ENCODE measurements at places on chromosomes 2 and 18.

- no peak for DNase-seq
Measured at GRCh38 chr2:15181092-15181745, 379.9 kb downstream of the NBAS start.

- DNase-seq, result no peak
Measured at GRCh38 chr2:149885946-149886345, 298.4 kb upstream of the MMADHC start.

GRCh38 chr2:35114765-35115164 lies 1240.8 kb upstream of the CRIM1 start:
- no peak for DNase-seq

GRCh38 chr2:163778045-163778781 lies 42.4 kb upstream of the FIGN start:
- DNase-seq, result no peak

GRCh38 chr2:23590241-23590869 lies 205.4 kb downstream of the KLHL29 start:
- DNase-seq, result no peak

DNA sequence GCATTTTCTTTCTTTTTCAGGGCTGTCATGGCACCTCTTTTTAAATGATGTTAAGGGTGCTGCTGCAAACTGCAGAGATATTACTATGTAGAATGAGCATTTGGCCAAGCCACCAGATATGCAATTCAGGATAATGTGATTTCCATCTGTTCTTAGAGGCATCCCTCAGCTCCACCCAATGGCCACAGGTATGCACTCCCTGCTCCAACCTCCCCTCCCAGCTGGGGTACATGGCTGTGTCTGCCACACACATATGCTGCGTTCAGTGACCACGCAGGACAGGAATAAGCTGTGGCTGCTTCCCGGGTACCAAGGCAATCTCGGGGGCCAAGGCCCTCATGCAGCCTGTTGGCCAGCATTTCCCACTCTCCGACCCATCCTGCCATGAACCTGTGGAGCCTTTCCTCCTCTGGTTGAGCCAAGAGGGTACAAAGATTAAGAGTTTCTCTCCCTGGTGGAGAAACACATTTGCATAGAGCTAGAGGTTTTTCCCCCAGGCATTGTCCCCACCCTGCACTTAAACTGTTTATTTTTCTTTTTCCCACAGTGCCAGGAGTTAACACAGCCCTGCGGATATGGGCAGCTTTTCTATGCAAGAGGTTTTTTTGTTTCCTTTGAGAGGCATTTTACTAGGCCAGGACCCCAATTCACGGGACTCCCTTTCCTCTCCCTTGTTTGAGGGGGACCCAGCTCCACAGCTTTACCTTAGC lies 147.0 kb downstream of the GCA start:
- DNase-seq, result no peak

DNA sequence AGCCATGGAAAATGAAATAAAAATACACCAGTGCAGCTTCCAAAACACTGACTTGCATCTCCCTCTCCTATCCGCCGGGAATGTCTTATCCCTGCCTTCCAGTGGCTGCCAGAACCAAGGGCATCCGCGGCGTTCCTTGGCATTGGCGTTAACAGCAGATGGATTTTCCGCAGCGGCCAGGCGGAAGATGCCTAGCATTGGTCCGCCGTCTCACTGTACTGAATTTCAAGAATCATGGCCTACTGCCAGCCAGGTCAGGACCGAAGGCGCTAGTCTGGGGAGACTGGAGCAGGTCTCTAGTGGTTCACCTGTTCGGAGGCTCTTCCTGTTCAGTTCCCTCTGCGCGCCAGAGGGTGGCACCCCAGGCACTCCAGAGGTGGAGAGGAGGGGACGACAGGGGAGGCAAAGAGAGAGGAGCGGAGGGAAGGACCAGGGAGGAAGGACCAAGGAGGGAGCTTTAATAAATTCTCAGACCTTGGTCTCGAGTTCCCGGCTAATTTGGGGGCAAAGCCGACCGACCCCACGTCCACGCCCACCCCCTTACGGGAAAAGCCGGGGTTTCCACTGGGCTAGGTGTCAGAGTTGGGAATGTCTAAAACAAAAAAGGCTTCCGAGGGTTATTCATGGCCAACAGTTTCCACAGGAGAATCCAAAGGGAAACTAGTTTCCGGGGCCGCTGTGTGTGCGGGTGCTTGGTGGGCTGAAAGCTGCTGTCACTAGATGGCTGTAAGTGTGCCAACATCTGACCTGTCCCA lies 3.7 kb upstream of the BCL2L11 start:
- DNase-seq, result peak; percentile 40

GRCh38 chr18:62717925-62718800 lies 2.8 kb downstream of the PHLPP1 start:
- DNase-seq, result no peak

GRCh38 chr18:3054780-3055179 lies 41.8 kb upstream of the LPIN2 start:
- no peak for DNase-seq

Data from stimulated activated CD8-positive, alpha-beta memory T cell treated with anti-CD3 and anti-CD28 coated beads, Interleukin-12 subunit alpha, Interleukin-12 subunit beta, amount 100 ng/mL, for 1 hour (primary cell).